ENCODE measurements at places on chromosomes 7 and 10.

DNA sequence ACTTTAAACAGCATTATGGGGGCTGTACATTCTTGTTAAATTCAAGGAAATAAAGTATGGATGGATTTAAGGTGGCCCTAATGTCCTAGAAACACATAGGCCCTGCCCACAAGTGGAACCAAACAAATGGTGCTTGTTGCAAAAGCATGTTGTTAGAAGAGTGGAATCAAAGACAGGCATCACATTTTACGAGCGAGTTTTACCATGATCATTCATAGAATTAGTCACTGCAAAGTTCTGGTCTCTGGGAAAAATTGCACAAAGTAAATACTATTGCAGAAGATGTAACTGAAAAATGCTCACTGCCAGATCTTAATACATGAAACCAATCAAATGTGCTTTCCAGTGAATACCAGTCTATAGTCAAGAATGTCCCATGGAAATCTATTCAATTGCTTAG, 677.1 kb downstream of the PARD3 start:
- DNase-seq: peak; percentile 28

DNA sequence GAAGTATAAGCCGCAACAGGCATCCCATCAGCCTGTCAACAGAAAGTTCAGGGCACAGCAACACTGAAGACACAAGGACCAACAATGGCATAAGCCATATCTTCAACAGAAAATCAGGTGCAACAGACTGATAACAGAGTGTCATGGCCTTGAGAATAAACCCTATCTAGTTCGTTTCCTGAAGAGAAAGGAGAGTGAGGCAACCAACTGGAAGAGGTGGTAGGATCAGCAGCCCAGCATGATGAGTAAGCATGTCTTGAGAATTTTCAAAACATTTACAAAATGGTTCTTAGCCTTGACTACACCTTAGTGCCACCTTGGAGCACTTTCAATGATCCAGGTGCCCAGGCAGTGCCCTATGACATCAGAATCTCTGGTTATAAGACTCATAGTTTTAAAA, 290.2 kb upstream of the SEMA3C start:
- DNase-seq: no peak

DNA sequence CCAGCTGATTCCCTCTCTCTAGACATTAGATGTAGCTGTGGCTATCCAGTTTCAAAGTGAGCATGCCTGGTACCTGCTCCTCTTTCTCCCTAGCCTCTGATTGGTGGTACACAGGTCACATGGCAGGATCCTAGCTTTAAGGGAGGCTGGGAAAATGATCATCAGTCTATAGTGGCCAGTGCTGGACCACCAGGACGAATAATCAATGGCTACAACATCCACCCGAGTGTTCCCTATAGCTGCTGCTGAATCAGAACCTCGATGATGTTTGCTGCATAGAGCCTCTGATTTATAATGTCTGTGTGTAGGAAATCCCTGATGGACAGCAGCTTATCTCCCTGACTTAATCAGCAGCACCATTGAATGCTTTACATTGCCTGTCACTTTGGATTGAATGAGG, 28.9 kb upstream of the LMTK2 start:
- no peak for DNase-seq

DNA sequence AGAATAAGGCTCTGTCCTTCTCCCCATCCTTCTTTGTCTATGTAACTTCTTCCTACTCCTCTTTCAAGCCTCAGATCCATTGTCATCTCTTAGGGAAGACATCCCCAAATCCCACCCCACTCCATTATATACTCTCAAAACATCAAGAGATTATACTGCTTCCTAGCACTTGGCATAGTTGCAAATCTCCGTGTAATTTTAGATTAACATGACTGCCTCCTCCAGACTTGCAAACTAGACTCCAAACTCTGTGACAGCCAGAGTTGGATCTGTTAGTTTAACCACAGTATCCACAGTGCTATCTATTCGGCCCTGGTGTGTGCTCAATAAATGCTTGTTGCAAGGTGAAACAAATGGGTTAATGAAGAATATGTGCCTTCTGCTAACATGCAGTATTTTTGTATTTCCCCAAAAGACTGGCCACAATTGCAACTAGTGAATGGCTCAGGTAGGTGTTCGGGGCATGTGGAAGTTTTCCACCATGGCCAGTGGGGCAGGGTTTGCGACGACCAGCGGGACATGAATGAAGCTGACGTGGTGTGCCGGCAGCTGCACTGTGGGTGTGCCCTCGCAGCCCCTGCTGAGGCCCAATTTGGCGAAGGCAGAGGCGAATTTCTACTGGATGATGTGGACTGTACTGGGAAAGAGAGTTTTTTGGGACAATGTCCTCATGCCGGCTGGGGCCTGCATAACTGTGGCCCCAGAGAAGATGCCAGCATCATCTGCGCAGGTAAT, 34.5 kb upstream of the C10orf120 start:
- no peak for DNase-seq

GRCh38 chr7:36692456-36692855, 31.8 kb downstream of the AOAH start:
- DNase-seq: no peak

GRCh38 chr7:122885583-122886356, 490 bp downstream of the CADPS2 start:
- peak; percentile 17 for DNase-seq

DNA sequence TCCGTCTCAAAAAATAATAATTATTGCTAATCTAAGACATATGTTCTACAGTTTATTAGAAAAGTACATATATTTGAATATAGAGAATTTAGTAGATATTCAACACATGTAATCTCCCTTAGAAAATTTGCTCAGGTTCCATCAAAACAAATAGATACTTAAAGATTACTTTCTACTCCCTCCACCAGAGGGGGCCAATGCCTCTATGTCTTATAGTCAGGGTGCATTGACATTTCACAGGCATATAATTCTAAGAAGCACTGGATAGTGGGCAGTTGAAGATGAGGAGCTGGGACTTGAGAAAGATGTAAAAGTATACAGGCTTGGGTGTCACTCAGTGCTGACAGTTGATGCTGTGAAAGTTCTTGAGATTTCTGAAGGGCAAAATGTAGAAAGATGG, 301.6 kb upstream of the HPS1 start:
- peak; percentile 34 for DNase-seq

DNA sequence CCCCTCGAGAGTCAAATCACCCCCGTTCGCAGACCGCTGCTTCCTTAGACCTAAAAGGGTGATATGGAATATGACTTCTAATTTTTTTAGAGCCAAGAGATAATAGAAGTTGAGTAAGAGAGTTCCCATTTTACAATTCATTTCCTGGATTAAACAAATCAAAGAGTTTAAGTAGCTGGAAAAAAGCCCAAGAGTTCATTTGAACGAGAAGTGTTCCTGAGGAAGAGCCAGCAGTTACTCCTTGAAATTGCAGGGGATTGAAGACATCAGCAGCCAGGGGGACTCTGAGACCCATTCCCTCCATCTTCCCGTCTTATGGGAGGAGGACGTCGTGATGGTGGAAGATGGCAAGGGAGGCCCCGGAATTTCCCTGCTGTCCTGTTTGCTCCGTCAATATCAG, 277.0 kb downstream of the WDR11 start:
- no peak for DNase-seq

DNA sequence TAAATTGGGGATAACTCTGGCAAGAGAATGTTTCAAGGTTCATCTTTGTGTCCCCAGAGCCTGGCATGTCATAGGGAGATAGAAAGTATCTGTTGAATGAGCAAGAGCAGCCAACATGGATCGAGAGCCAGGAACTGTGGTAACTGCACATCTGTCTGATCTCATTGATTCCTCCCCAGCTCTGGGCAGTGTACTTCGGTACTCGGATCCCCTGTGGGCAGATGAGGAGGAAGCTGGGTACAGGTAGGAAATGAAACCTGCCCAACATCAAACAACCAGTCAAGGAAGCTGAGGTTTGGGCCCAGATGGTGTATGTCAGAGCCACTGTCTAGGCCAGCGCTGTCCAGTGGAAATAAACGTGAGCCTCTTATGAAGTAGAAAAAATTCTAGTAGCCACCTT, 76.4 kb downstream of the GRK5 start:
- DNase-seq: no peak

DNA sequence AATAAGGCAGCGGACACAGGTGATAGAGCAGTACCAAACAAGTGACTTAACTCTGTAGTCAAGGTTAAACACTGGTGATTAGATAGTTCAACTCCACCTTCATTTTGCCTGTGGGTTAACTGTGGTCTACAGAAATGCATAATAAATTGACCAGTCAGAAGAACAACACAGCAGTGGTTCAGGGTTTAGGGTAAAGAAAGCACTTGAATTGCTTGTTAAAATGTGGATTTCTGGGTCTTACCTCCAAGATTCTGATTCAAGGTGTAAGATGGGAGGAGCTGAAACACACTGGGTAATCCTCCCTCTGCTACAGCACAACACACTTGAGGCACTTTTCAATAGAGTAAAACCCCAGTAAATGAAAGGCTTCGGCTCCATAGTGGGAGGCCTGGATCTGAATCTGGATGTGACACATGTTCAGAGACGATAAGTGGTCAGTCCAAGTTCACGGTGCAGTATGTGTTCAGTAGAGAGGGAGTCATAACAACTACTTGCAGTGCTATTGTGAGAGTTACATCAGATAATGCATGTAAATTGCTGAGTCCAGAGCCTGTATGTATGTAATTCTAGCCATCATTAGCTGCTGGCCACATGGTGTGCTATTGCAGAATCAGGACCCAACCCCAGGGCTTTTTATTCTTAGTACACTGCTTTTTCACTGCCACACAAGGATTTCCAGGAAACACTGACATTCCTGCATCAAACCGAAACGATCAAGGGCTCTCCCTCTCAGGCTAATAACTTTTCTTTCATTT, 141.7 kb downstream of the SORCS1 start:
- DNase-seq: no peak

DNA sequence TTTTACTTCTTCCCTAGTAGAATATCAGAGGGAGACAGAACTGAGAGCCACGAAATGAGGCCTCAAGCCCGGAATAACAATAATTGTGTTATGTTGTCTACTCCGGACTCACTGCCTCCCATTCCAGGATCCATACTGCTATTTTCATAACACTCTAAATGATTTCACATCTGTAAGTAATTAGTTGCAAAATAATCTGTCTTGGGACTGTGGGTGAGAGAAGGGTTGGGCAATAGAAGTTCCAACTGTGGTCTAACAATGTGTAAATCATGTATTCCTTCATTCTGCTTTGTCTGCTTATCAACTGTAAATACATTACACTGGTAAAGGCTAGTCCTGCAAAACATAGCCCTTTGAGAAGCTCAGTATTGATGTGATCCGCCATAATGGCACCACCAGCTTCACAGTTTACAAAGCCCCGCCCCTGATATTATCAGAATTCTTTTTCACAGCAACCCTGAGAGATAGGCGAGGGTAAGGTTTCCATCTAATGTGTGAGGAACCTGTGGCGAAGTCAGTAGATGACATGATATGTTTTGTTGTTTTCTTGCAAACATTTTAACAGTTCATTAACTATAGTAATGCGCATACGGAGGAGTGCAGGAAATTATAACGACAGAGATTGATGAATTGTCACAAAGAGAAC, 265.7 kb upstream of the BMPER start:
- peak; percentile 94 for DNase-seq

DNA sequence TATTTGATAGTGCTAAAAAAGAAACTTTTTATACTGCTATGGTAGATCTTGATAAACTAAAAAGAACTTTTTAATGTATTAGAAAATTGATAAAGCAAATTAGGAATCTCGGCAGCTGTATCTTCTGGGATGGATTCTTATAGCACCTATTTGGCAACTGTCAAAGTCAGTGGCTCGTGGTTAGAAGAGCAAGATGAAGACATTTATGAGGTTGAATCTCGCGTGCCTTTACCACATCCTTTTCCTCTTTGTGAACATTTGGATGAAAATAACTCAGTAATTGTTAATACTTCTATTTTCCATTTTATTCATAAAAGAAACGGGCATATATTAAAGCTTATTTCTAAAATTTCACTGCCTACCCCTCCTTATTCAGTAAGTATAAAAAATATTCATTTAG, 76.2 kb downstream of the CYP51A1 start:
- DNase-seq: no peak

- no peak for DNase-seq
Observed at GRCh38 chr7:130441408-130441869, 623 bp upstream of the CEP41 start.

GRCh38 chr7:69885431-69885830, 287.2 kb downstream of the AUTS2 start:
- no peak for DNase-seq

- no peak for DNase-seq
Observed at GRCh38 chr7:22569586-22570321, 69.8 kb upstream of the STEAP1B start.

DNA sequence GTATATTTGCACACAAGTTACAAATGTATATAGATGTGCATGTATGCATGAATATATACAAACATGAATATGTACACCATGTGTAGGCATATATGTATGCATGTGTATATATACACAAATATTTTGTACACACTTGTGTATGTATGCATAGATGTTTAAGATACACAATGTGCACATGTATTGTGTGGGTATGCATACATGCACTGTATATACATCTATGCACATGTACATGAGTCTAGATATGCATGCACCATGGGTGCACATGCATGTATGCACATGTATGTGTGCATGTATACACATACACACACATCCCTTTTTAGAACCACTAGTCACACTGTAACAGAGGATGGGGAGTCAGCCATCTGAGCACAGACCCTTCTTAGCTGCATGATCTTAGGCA, 249.4 kb downstream of the COBL start:
- no peak for DNase-seq

DNA sequence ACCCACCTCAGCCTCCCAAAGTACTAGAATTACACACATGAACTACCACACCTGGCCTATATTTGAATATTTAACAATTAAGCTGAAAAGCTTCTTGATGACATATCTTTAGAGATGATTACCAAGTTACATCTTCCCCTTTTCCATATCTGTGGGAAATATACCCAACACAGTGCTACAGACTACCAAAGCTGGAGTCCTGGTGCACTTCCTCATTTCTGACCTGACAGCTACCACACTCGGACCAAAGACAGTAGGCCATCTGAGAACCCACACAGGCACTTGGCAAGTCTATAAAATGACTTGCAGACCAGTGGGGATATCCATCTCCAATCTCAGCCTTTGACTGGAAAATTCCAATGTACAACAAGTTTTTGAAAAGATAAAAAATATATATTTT, 270.4 kb upstream of the KLF14 start:
- no peak for DNase-seq

DNA sequence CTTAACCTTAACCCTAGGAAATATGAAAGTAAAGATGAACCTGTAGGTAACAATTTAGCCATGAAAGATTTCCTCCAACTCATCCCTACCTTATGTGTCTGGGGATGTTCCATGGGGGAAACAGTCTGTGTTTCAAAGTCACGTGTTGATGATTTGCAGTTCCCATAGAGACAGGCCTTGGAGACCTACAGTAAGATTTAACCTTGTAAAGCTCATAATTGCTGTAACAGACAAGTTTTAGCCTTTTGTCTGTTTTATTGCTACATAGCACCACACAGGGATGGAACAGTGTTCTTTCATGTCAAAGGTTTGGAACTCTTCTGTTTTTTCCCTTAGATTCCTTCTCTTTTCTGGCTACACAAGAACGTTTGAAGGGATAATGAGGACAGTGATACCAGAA, 35.2 kb upstream of the ITGA8 start:
- DNase-seq: no peak

GRCh38 chr10:20300735-20301134, 484.5 kb downstream of the PLXDC2 start:
- DNase-seq: no peak
